Activated naive CD4-positive, alpha-beta T cell treated with anti-CD3 and anti-CD28 coated beads, Interleukin-2, amount 50 U/mL, for 72 hours (primary cell): ENCODE measurements at places on chromosomes 4 and X. TPM values are rescaled to one million over a fixed set of nuclear protein-coding genes. Genes with fewer than 3 reads are reported as not detected.

Gene ZNF157
- 1.0 TPM for total RNA-seq

Gene TENT5D
- not detected for total RNA-seq

Gene CLNK
- 0.39 TPM for total RNA-seq

Gene RXFP1
- total RNA-seq, result not detected

Gene BANK1
- total RNA-seq, result not detected

Gene NONO
- total RNA-seq, result 606 TPM

Gene HELT
- total RNA-seq, result not detected

Gene TACR3
- total RNA-seq, result not detected

Gene CYBB
- not detected for total RNA-seq

Gene YY2
- total RNA-seq, result 0.32 TPM

Gene GPR119
- not detected for total RNA-seq

Gene MAGEC3
- total RNA-seq, result not detected

Gene HHIP
- total RNA-seq, result not detected

Gene ARHGEF38
- total RNA-seq, result not detected

Gene HSFX3
- total RNA-seq, result not detected

Gene FAM47E
- not detected for total RNA-seq

Gene BTC
- not detected for total RNA-seq

Gene SFRP2
- total RNA-seq, result not detected

Gene HPGD
- 3.1 TPM for total RNA-seq

Gene ENPP6
- 0.07 TPM for total RNA-seq

Gene S100P
- total RNA-seq, result not detected

Gene GAGE12G
- total RNA-seq, result not detected

Gene DMD
- 0.43 TPM for total RNA-seq

Gene ADH1B
- not detected for total RNA-seq

Gene PAGE4
- total RNA-seq, result not detected

Gene CXCL10
- total RNA-seq, result 1.2 TPM

Gene SORCS2
- not detected for total RNA-seq

Gene FGFR3
- total RNA-seq, result not detected

Gene GJB1
- total RNA-seq, result 0.16 TPM

Gene HSPA4L
- 1.2 TPM for total RNA-seq

Gene BST1
- total RNA-seq, result 0.82 TPM

Gene TMPRSS11B
- not detected for total RNA-seq

Gene CTAG2
- total RNA-seq, result not detected

Gene SUPT20HL1
- not detected for total RNA-seq

Gene CLIC2
- total RNA-seq, result not detected

Gene NSUN7
- total RNA-seq, result not detected

Gene CD38
- total RNA-seq, result 10.7 TPM

Gene MAGEB17
- total RNA-seq, result not detected

Gene ARAP2
- 90.8 TPM for total RNA-seq

Gene POLN
- total RNA-seq, result 1.8 TPM

Gene CCKAR
- not detected for total RNA-seq

Gene UGT2B11
- not detected for total RNA-seq

Gene HMGB2
- total RNA-seq, result 567 TPM

Gene MORC4
- total RNA-seq, result 6.6 TPM

Gene CXCL9
- not detected for total RNA-seq

Gene DRD5
- not detected for total RNA-seq

Gene PGAM4
- total RNA-seq, result 0.53 TPM

Gene ANOS1
- not detected for total RNA-seq

Gene DOK7
- not detected for total RNA-seq

Gene TCEAL8
- total RNA-seq, result 22.2 TPM

Gene EMCN
- total RNA-seq, result not detected

Gene GAGE2A
- total RNA-seq, result not detected
